Type B pancreatic cell (in vitro differentiated cells): ENCODE measurements at places on chromosomes 4 and X. TPM values are rescaled to one million over a fixed set of nuclear protein-coding genes. Genes with fewer than 3 reads are reported as not detected.
A peak's percentile ranks its signal among the peaks of the same experiment; 100 is the strongest.

The FRMD7 gene
- total RNA-seq, result 0.14 TPM in 1 of 2 replicates, not detected in the other

The STOX2 gene
- total RNA-seq, result 16.6 and 16.7 TPM in 2 replicates

The FAM9C gene
- total RNA-seq, result 0.67 TPM in 1 of 2 replicates, not detected in the other

The EDA2R gene
- total RNA-seq, result 13.2 and 13.3 TPM in 2 replicates

The TRO gene
- total RNA-seq, result 39.6 and 142 TPM in 2 replicates

The GATB gene
- total RNA-seq, result 17.3 and 22.9 TPM in 2 replicates

The FGFBP1 gene
- total RNA-seq, result 21.7 and 22.1 TPM in 2 replicates

The TMEM47 gene
- total RNA-seq, result 5.8 and 23.6 TPM in 2 replicates

The CLTRN gene
- 1.6 and 3.9 TPM in 2 replicates for total RNA-seq

The NALF2 gene
- 1.8 and 3.4 TPM in 2 replicates for total RNA-seq

The PPARGC1A gene
- 39.4 and 93.3 TPM in 2 replicates for total RNA-seq

The ATOH1 gene
- 0.36 and 0.97 TPM in 2 replicates for total RNA-seq

The SPACA5 gene
- total RNA-seq, result not detected in 2 replicates

The GRID2 gene
- 1.3 and 1.7 TPM in 2 replicates for total RNA-seq

The WAS gene
- 0.62 and 0.82 TPM in 2 replicates for total RNA-seq

The H2BW2 gene
- not detected in 2 replicates for total RNA-seq

The SH2D1A gene
- not detected in 2 replicates for total RNA-seq

GRCh38 chr4:100348473-100348872 lies 158.2 kb upstream of the DDIT4L start:
- no peak overlapping the region for H3K27ac ChIP-seq
- no peaks in the 10 kb centered on the region for H3K4me1 ChIP-seq
- H3K36me3 ChIP-seq, result no peaks in the 10 kb centered on the region
- no peak overlapping the region for H3K4me3 ChIP-seq
- no peaks in the 10 kb centered on the region for H3K27me3 ChIP-seq
- DNase-seq, result no peak

- H3K27me3 ChIP-seq, result no peaks in the 10 kb centered on the region
- DNase-seq, result no peak
- H3K36me3 ChIP-seq, result peaks cover 31% of the 10 kb centered on the region
- no peaks in the 10 kb centered on the region for H3K4me1 ChIP-seq
- no peak overlapping the region for H3K27ac ChIP-seq
Measured at GRCh38 chr4:39255871-39256270, 73.5 kb downstream of the WDR19 start.

- no peak for DNase-seq
- peaks cover 7% of the 10 kb centered on the region for H3K36me3 ChIP-seq
- no peak overlapping the region for H3K4me3 ChIP-seq
- no peaks in the 10 kb centered on the region for H3K4me1 ChIP-seq
Measured at GRCh38 chrX:75303795-75304194, 29.9 kb downstream of the UPRT start.

- no peak overlapping the region for H3K27ac ChIP-seq
- H3K4me1 ChIP-seq, result peaks cover 35% of the 10 kb centered on the region
- H3K36me3 ChIP-seq, result peaks cover 16% of the 10 kb centered on the region
- no peak for DNase-seq
- H3K27me3 ChIP-seq, result peaks cover 12% of the 10 kb centered on the region
Measured at GRCh38 chr4:76806757-76807156, 91.2 kb downstream of the SOWAHB start.

GRCh38 chrX:2708592-2709188 lies 17.6 kb downstream of the CD99 start:
- peaks cover 11% of the 10 kb centered on the region for H3K36me3 ChIP-seq
- peaks cover 51% of the 10 kb centered on the region for H3K4me1 ChIP-seq
- no peaks in the 10 kb centered on the region for H3K27me3 ChIP-seq
- H3K27ac ChIP-seq, result peak overlapping the region; percentile 97
- H3K4me3 ChIP-seq, result peak overlapping the region; percentile 78

- H3K36me3 ChIP-seq, result no peaks in the 10 kb centered on the region
- no peaks in the 10 kb centered on the region for H3K4me1 ChIP-seq
- no peak overlapping the region for H3K27ac ChIP-seq
- H3K4me3 ChIP-seq, result no peak overlapping the region
Measured at GRCh38 chrX:106707771-106708454, 18.6 kb upstream of the RNF128 start.

- no peaks in the 10 kb centered on the region for H3K27me3 ChIP-seq
- H3K36me3 ChIP-seq, result peaks cover 3% of the 10 kb centered on the region
Measured at GRCh38 chrX:136219893-136220292, 31.3 kb downstream of the MAP7D3 start.

- peaks cover 8% of the 10 kb centered on the region for H3K4me1 ChIP-seq
- H3K27ac ChIP-seq, result no peak overlapping the region
- H3K27me3 ChIP-seq, result no peaks in the 10 kb centered on the region
- no peak overlapping the region for H3K4me3 ChIP-seq
- DNase-seq, result no peak
- H3K36me3 ChIP-seq, result peaks cover 11% of the 10 kb centered on the region
Measured at GRCh38 chr4:7322166-7322991, 112.4 kb downstream of the PSAPL1 start.

DNA sequence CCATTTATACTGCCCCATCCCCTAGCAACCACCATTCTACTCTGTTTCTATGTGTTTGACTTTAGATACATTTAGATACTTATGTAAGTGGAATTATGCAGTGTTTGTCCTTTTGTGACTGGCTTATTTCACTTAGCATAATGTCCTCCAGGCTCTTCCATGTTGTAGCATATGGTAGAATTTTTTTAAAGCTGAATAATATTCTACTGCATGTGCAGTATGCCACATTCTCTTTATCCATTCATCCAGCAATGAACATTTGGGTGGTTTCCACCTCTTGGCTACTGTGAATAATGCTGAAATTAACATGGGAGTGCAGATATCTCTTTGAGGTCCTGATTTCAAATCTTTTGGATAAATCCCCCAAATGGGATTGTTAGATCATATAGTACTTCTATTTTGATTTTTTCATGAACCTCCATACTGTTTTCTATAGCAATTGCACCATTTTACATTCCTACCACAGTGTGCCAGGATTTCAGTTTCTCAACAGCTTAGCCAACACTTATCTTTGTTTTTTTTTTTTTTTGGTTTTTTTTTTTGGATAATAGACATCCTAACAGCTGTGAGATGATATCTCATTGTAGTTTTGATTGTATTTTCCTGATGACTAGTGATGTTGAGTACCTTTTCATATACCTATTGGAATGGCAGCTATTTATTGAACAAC lies 105.9 kb upstream of the LNX1 start:
- no peak overlapping the region for H3K27ac ChIP-seq
- H3K36me3 ChIP-seq, result peaks cover 4% of the 10 kb centered on the region
- peaks cover 3% of the 10 kb centered on the region for H3K27me3 ChIP-seq
- H3K4me1 ChIP-seq, result peaks cover 19% of the 10 kb centered on the region
- H3K4me3 ChIP-seq, result no peak overlapping the region
- no peak for DNase-seq

GRCh38 chr4:85703096-85703495 lies 228.1 kb downstream of the ARHGAP24 start:
- no peak overlapping the region for H3K27ac ChIP-seq
- H3K4me3 ChIP-seq, result no peak overlapping the region
- H3K4me1 ChIP-seq, result no peaks in the 10 kb centered on the region

- H3K27me3 ChIP-seq, result no peaks in the 10 kb centered on the region
- DNase-seq, result no peak
- no peak overlapping the region for H3K4me3 ChIP-seq
- peaks cover 17% of the 10 kb centered on the region for H3K4me1 ChIP-seq
- no peak overlapping the region for H3K27ac ChIP-seq
Measured at GRCh38 chr4:113832803-113833202, 71.3 kb upstream of the CAMK2D start.

GRCh38 chr4:142262956-142263355 lies 583.1 kb downstream of the INPP4B start:
- no peak for DNase-seq
- H3K4me1 ChIP-seq, result no peaks in the 10 kb centered on the region
- H3K36me3 ChIP-seq, result no peaks in the 10 kb centered on the region
- H3K4me3 ChIP-seq, result no peak overlapping the region

- H3K4me3 ChIP-seq, result no peak overlapping the region
- no peaks in the 10 kb centered on the region for H3K36me3 ChIP-seq
- H3K27me3 ChIP-seq, result no peaks in the 10 kb centered on the region
- DNase-seq, result no peak
Measured at GRCh38 chrX:39957816-39958566, 139.8 kb downstream of the BCOR start.

- H3K4me1 ChIP-seq, result no peaks in the 10 kb centered on the region
- H3K27me3 ChIP-seq, result no peaks in the 10 kb centered on the region
- no peak for DNase-seq
- no peak overlapping the region for H3K4me3 ChIP-seq
- H3K36me3 ChIP-seq, result no peaks in the 10 kb centered on the region
Measured at GRCh38 chrX:38515291-38515690, 46.1 kb upstream of the TSPAN7 start.

DNA sequence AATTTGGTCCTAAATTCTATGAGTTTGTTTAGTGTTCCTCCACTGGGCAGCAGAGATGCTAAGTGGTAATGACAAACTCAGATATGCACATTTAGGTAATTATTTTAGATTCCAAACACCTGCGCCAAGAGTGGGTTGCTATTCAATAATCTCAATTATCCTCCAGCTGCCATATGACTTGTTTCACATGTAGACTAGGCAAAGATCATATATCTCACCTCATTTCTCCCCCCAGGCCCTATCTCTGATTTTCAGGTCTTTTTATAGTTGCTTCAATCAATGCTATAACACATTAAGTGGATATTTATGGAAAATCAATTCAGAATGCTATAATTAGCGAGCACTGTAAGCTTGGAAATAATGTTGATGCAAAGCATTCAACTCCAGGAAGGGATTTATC lies 217.6 kb downstream of the KCTD8 start:
- DNase-seq, result no peak
- no peak overlapping the region for H3K27ac ChIP-seq
- no peaks in the 10 kb centered on the region for H3K4me1 ChIP-seq
- no peak overlapping the region for H3K4me3 ChIP-seq
- H3K27me3 ChIP-seq, result no peaks in the 10 kb centered on the region

- peaks cover 3% of the 10 kb centered on the region for H3K36me3 ChIP-seq
- no peaks in the 10 kb centered on the region for H3K4me1 ChIP-seq
- no peaks in the 10 kb centered on the region for H3K27me3 ChIP-seq
- no peak overlapping the region for H3K27ac ChIP-seq
- no peak overlapping the region for H3K4me3 ChIP-seq
Measured at GRCh38 chr4:39484582-39485272, 25.9 kb downstream of the LIAS start.

DNA sequence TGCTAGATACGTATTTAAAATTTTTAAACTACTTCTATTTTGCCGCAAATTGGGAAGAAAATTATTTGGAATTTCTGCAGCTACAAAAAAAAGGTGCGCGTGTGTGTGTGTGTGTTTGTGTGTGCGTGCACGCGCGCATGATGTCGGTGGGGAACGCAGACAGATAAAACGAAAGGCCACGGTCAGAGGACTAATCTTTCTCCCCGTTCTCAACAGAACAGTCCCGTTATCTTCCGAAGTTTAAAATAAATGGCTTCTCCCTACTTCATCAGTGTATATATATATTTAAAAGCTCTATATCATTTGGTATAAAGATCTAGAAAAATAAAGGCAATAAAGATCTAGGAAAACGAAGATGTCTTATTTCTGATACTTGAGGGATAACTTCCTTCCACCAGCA lies 1.5 kb downstream of the MGARP start:
- H3K36me3 ChIP-seq, result no peaks in the 10 kb centered on the region
- peaks cover 16% of the 10 kb centered on the region for H3K4me1 ChIP-seq
- H3K4me3 ChIP-seq, result peak overlapping the region; percentile 84

DNA sequence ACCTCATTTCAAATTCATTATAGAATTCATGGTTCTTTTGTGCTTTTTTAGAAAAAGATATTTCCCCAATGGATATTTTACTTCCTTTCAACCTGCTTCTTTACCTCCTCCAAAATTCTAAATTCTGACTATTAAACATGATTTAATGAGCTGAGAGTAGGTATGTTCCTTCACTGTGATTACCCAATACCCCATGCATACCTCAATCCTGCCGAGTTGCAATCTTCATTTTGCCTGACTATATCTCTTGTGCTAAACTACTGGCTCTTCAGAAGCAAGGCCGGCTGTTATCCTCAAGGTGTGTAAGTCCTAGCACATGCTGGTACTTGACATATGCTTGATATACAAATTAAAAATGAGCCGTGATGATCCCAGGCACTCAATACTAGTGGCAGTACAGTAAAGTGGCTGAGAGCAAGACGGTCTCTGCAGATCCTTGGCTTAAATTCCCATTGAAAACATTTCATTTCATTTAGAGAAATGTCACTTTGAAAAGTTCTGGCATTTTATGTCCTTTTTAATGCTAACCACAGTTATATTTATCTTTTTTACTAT lies 320.4 kb downstream of the KCNIP4 start:
- DNase-seq, result no peak
- no peak overlapping the region for H3K27ac ChIP-seq
- no peak overlapping the region for H3K4me3 ChIP-seq
- no peaks in the 10 kb centered on the region for H3K36me3 ChIP-seq
- no peaks in the 10 kb centered on the region for H3K4me1 ChIP-seq
- no peaks in the 10 kb centered on the region for H3K27me3 ChIP-seq

GRCh38 chr4:183971929-183972490 lies 66.9 kb downstream of the STOX2 start:
- H3K27me3 ChIP-seq, result no peaks in the 10 kb centered on the region
- DNase-seq, result no peak
- peaks cover 18% of the 10 kb centered on the region for H3K36me3 ChIP-seq
- H3K4me1 ChIP-seq, result peaks cover 14% of the 10 kb centered on the region
- no peak overlapping the region for H3K27ac ChIP-seq

DNA sequence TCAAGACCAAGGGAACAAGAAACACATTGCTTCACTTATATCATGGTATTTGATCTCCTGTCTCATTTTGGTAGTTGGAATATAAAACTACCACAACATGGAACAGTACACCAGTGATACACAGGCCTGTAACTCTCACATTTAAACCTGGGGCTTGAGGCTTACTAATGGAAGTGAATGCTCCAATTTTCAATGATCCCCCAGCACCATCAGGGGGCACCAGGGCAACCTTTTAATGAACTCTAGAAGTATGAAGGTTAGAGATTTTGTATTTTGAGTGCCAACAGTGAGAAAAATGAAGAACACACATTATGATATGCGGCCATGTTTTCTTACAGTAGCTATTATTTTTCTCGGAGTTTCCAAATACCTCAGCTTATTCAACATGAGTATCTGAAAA lies 50.7 kb downstream of the C4orf33 start:
- no peaks in the 10 kb centered on the region for H3K36me3 ChIP-seq
- no peaks in the 10 kb centered on the region for H3K4me1 ChIP-seq
- H3K4me3 ChIP-seq, result no peak overlapping the region
- no peak overlapping the region for H3K27ac ChIP-seq
- H3K27me3 ChIP-seq, result no peaks in the 10 kb centered on the region
- no peak for DNase-seq

DNA sequence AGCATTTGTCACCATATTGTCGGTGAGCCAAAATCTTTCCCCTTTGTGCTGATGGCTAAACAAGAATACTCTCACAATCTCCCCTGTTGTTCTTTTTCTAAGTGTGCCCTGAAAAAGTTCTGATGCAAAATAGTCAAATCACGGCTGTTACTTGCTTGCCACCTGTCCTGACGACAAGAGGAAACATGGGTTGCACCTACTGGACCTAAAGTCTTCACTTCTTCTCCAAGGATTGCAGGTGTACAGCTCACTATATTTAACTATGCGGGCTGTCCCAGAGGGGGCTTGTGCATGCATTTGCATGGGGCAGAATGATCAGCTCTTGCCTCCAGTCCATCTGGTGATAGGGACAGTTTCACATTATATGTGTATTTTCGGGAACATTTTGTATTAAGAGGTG lies 21.6 kb downstream of the AFF2 start:
- H3K4me3 ChIP-seq, result no peak overlapping the region
- no peak overlapping the region for H3K27ac ChIP-seq
- no peaks in the 10 kb centered on the region for H3K36me3 ChIP-seq
- no peak for DNase-seq
- no peaks in the 10 kb centered on the region for H3K27me3 ChIP-seq
- peaks cover 7% of the 10 kb centered on the region for H3K4me1 ChIP-seq

GRCh38 chrX:47200385-47201150 lies 6.9 kb downstream of the UBA1 start:
- H3K4me3 ChIP-seq, result no peak overlapping the region
- peak overlapping the region; percentile 41 for H3K27ac ChIP-seq
- H3K27me3 ChIP-seq, result no peaks in the 10 kb centered on the region
- peaks cover 33% of the 10 kb centered on the region for H3K4me1 ChIP-seq
